Caco-2 (cell line): ENCODE measurements at places on chromosomes 3 and 15.

GRCh38 chr15:87523516-87523915, 733.0 kb downstream of the NTRK3 start:
- H3K4me1 ChIP-seq, result no peaks in the 10 kb centered on the region
- DNase-seq, result no peak
- no peaks in the 10 kb centered on the region for H3K27me3 ChIP-seq
- H3K36me3 ChIP-seq, result no peaks in the 10 kb centered on the region
- H3K4me3 ChIP-seq, result no peak overlapping the region

GRCh38 chr15:40042791-40043320, 3.9 kb upstream of the SRP14 start:
- no peak overlapping the region for H3K4me3 ChIP-seq
- H3K4me1 ChIP-seq, result peaks cover 12% of the 10 kb centered on the region; the same call in 1 of the 2 replicates

- H3K4me1 ChIP-seq, result peaks cover 3% of the 10 kb centered on the region; the same call in 1 of the 2 replicates
- DNase-seq, result peak; percentile 51
- no peak overlapping the region for H3K4me3 ChIP-seq
- H3K36me3 ChIP-seq, result no peaks in the 10 kb centered on the region
Observed at GRCh38 chr3:160210799-160211221, 14.4 kb upstream of the C3orf80 start.

- no peaks in the 10 kb centered on the region for H3K36me3 ChIP-seq
- H3K27ac ChIP-seq, result no peak overlapping the region
- H3K4me3 ChIP-seq, result no peak overlapping the region
- no peak for DNase-seq
Observed at GRCh38 chr3:97235611-97236315, 421.4 kb downstream of the EPHA6 start.

DNA sequence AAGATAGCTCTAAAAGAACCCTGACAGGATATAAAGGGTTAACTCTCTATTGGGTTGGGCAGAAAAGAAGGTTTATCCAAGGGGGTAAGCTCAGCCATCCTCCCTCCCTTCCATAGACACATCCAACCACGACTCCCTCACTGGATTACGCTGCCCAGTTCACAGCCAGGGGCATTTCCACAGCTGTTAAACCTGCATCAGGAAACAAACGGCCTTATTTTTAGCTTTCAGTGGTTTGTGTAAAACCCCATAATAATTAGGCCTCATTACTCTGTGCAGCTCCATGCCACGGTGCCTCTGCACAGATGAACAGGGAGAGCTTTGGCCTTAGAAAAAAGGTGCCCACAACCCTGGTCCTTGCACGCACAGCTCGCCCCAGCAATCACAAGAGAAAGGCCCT, 110.6 kb downstream of the GABRB3 start:
- H3K27ac ChIP-seq, result no peak overlapping the region
- H3K27me3 ChIP-seq, result no peaks in the 10 kb centered on the region
- H3K4me1 ChIP-seq, result no peaks in the 10 kb centered on the region
- DNase-seq, result no peak
